ENCODE measurements at places on chromosomes 3 and 15. TPM values are rescaled to one million over a fixed set of nuclear protein-coding genes. Genes with fewer than 3 reads are reported as not detected.

DNA sequence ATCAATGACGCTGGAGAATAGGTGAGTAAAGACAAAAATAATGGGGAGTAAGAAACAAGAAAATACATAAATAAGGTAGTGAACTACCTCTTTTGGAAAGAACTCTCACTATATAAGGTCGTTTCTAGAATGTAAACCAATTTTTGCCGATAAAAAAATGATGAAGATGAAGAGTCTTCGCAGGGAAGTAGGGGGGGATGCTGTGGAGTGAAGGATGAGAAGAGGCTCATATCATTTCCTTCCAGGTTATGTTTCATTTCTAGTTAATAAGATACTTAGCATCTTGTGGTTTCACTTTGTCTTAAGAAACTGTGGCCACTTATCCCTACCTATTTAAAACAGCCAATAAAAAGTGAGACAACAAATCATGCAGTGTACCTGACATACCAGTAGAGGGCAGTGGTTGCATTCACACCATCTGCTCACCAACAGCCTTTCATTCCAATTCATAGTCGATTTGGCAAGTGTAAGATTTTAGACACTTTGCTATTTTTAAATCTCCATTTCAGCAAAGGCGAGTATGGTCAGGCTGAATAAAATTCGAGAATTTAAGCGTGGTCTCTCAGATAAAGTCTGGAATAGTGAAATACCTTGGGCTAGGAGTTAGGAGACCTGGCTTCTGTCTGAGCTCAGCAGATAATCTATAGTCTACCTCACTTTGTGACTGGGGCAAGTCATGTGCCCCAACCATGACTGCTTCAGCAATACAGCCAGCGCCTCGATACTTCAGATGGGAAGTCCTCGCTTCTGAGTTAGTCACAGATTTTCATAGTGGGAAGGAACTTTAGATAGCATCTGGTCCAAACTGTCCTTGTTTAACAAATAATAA, 28.9 kb upstream of the ICE2 start:
- DNase-seq: peak; percentile 54

The EXOSC7 gene
- total RNA-seq: 94.5 TPM

DNA sequence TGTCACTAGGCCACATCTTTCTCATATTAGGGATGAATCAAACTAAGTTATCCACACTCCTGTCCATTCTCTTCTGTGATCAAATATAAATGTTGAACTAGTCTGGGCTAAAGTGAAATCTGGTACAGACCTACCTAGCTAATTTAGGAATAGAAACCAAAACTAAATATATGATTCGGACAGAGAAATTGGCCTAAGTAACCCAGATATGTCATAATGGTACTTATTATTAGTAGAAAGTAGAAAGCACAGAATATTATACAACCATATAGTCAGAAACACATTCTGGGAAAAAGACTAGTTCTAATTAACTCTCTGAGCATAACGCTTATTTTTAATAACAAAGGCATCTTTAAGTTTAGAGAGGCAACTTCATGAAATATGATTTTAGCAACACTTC, 389.0 kb downstream of the LSAMP start:
- no peak for DNase-seq

GRCh38 chr15:40439960-40440742, 602 bp upstream of the BAHD1 start:
- peak; percentile 71 for DNase-seq
